ENCODE measurements at places on chromosomes 16 and 17.
A peak's percentile ranks its signal among the peaks of the same experiment; 100 is the strongest.

DNA sequence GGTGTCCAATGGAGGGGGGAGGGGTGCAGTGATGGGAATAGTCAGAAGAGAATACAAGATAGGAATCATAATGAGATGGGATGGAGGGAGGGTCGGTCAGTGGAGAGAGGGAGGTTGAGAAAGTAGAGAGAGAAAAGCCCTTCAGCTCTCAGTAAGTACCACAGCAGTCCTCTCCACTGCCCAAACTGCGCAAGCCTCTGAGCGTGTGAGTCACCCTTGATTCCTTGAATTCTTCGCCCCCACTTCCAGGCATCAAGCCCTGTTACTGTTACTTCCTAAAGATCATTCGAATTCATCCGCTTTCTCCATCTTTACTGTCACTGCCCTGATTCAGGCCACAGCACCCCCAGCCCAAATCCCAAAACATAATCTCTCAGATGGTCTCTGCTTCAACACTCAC is 2.5 kb downstream of the GUCY2D start:
- DNase-seq = no peak

DNA sequence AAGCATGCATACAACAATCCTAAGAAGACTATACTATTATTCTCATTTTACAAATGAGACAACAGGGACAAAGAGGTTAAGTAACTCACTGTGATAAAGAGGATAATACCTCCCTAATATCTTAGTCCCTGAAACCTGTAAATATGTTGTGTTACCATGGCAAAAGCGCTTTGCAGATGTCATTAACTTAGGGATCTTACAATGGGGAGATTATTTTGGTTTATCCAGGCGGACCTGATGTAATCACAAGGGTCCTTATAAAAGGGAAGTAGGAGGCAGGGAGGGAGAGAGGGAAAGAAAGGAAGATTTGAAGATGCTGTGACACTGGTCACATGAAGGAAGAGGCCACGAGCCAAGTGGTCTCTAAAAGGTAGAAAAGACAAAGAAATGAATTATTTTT is 164.7 kb downstream of the CNTNAP4 start:
- DNase-seq = no peak

GRCh38 chr17:15171167-15172047 is 93.7 kb downstream of the PMP22 start:
- DNase-seq = no peak

GRCh38 chr17:74605361-74605760 is 13.3 kb upstream of the CD300LD start:
- DNase-seq = no peak

DNA sequence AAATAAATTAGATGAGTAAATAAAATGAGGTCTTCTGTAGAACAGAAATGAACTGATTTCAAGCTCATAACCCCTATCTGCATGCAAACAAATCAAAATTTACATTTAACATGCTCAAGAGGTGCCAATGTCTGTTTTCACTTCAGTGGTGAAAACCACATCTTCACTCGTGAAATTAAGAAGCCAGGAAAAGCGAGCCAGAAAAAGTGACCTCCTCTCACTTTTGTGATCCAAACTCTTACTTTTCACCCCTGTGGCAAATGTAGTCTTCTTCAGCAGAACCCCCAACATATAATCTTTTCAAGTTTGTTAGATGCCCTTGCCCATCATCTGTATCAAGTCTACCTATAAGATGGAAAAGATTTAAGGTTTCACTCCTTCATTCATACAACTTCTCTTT is 9.5 kb upstream of the QRICH2 start:
- DNase-seq = no peak

DNA sequence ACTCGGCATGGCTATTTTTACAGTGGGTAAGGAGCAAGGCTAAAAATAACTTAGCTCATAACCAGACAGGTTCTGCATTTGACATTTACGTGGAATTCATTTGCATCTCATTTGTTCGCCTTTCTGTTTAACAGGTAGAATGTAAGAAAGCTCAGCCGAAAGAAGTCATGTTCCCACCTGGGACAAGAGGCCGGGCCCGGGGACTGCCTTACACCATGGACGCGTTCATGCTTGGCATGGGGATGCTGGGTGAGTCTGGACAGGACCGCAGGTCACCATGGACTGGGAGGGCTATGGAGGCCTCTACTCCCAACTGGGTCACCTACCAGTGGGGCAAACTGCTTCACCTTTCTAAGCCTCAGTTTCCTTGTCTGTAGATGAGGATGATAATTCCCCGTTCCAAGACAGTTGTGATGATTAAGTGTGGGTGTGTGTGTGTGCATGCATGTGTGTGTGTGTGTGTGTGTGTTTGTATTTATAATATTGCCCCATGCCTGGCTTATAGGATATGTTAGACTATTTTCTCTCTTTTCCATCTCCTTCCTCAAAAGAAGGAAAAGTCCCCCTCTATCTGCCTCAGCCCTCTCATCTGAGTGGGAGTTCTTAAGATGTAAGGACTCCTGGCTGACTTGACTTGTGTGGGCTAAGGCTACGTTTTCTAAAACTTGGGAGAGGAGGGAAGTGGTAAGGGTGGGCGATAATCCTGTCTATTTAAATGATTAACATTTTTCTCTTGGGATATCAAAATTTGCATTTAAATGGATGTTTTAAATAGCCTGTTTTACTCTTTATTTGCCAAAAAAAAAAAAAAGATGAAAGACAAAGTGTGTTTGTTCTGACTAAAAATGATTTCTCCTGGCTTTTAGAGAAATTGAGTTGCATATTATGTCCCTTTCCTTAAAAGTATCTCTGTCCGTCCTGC is 129.0 kb downstream of the CCDC182 start:
- no peak for DNase-seq

- DNase-seq = no peak
Measured at GRCh38 chr17:28053725-28054124, 11.2 kb downstream of the NLK start.

DNA sequence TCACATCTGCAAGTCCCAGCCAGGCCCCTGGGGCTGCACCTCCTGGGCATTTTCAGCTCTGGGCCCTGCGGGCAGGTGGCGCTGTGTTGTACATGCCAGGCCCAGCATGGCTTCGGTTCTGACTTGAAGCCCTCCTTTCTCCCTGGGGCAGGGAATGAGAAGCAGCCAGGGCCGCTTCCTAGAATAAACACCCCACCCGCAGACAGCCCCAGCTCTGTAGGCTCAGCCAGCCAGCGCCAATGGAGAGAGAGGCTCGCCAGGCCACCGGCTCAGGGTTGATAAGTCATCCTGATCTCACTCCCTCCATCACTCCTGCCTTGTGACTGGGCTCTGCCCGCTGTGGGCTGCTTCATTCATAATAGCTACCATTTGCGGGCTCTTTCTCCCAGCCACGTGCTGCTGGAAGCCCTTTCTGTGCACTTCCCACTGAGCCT is 6.0 kb upstream of the GLIS2 start:
- DNase-seq = peak; percentile 44

- DNase-seq = no peak
Measured at GRCh38 chr17:29100296-29100695, 57.4 kb downstream of the PIPOX start.

- no peak for DNase-seq
Measured at GRCh38 chr17:57553991-57554825, 190.9 kb downstream of the CCDC182 start.

- DNase-seq = no peak
Measured at GRCh38 chr16:72313903-72314302, 141.9 kb upstream of the PMFBP1 start.

GRCh38 chr16:528111-529011 is 849 bp downstream of the CAPN15 start:
- DNase-seq = no peak

DNA sequence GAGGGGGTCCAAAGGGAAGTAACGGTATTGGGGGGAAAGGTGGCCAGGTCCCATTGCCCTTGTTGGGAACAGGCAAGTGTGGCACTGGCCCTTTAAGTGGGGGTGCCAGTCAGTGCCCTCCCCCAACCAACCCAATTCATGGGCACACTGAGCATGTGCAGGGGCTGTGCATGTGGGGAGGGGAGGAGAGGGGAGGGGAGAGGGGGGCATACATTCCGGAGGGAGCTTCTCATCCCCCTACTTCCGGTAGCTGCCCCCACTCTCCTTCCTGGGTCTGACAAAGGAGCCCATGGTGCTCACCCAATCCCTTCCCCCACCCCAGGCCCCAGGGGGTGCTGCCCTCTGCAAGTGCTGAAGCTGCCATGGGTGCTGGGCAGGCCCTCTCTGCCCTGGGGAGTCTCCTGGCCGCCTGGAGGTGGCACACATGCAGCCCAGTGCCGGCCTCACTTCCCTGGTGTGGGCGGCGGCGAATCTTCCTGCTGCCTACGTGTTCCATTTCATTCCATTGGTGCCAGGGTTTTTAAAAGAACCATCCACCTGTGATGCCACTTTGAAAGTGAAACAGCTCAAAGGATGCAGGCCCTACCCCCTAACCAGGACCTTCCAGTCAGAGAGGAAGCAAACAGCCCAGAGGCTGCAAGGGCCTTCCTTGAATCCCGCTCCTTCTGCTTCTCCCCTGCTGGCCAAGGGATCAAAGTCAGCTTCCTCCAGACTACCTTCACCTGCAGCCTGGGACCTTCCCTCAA is 11.0 kb downstream of the HEXIM2 start:
- DNase-seq = no peak

- DNase-seq = no peak
Measured at GRCh38 chr16:24748242-24748641, 18.8 kb downstream of the TNRC6A start.

- DNase-seq = no peak
Measured at GRCh38 chr16:85584267-85584666, 28.9 kb upstream of the GSE1 start.

- no peak for DNase-seq
Measured at GRCh38 chr17:14123619-14124278, 54.4 kb downstream of the COX10 start.

DNA sequence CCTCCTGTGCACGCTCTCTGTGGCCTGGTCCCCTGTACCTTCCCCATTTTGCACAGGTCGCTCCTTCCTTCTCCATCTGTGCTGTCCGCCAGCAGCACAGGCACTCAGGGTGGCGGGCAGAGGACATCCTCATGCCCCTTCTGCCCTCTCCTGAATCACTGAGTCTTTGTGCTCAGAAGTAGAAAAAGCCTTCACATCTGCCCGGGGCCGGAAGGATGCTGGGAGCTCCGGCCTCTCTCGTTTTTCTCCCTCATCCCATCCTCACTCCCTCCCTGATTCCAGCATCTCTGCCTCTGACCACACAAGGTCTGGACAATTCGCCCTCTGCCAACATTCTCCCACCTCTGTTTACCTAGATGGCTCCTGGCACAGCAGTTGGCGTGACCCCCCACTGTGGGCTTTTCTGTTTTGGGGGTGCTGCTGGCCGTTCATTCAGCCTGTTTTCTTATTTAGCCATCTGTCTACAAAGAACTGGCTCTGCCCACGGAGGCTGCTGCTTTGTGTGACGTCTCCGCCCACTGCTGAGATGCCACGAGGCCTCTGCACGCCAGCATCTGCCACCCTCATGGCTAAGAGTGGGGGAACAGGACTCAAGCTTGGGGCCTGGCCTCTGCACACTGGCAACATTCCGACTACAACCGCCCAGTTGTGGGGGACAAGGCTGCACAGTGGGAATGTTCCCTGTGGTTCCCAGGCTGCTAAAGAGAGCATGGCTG is 36.7 kb downstream of the SEC14L5 start:
- no peak for DNase-seq

DNA sequence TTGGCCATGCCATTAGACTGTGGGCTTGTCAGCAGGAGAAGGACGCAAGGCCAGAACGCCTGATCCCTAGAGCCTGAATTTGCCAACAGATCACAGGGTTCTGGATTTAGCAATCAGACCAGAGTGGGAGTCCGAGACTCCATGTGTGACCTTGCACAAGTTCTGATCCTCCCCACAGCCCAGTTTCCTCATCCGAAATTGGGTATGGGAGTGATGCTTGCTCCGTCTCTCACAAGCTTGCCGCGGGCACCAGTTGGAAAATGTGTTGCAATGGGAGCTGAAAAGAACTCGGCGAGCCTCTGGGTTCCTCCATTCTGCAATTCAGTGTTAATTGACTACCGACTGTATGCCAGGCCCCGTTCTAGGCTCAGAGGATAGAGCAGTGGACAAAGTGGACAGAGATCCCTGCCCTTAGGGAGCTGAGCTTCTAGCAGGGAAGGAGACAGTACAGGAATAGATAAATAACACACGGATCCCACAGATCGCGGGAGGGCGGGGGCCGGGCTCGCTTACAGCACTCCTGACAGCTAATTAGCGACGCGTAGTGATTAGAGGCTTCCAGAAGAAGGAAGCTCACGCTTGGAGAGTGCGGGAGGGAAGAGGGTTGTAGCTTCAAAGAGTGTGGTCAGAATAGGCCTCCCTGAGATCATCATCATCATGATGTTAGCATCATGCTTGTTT is 150.4 kb upstream of the CIBAR2 start:
- no peak for DNase-seq

DNA sequence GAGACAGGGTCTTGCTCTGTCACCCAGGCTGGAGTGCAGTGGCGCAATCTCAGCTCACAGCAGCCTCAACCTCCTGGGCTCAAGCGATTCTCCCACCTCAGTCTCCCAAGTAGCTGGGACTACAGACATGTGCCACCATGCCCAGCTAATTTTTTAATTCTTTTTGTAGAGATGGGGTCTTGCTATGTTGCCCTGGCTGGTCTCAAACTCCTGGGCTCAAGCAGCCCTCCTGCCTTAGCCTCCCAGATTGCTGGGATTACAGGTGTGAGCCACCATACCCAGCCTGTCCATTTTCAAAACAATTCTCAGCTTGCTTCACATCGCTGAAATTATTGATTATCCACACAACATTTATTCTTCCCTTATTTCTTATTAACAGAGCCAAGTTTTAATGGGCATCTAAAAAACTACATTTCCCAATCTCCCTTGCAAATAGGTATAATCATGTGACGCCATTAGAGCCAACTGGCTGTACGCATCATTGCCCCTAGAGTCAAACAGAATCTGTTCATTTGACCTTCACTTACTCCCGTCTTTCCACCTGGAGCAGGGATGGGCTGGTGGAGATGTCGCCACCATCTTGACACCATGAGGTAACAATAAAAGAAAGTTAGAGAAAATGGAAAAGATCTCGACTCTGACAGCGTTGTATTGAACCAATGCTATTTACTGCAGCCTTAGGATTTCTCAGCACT is 148.0 kb upstream of the FOXF1 start:
- DNase-seq = no peak

GRCh38 chr16:50879873-50880695 is 138.2 kb downstream of the CYLD start:
- DNase-seq = peak; percentile 62

- no peak for DNase-seq
Measured at GRCh38 chr17:81448442-81448841, 53.2 kb downstream of the BAHCC1 start.

DNA sequence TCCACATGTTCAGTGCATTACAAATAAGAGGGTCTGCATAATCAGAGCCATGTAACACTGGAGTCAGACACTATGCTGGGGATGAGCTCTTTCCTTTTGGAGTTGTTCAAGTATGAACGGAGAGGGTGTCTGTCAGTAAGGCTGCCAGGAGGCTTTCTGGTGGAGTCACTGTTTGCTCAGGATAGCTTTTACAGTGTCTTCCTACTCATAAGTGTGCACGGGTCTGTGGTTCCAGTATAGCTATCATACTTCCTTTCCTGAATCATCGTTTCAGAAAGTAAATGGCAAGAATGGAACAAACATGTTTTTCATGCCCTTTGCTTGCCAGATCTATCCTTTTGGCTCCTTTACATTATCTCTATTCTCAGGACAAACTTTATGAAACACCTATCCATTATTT is 152.7 kb upstream of the CDH11 start:
- no peak for DNase-seq

- peak; percentile 0 for DNase-seq
Measured at GRCh38 chr17:8628609-8629169, 1.8 kb downstream of the MYH10 start.

Measured in NCI-H1092 treated with DMSO at 0.1 percent for 48 hours (cell line).